G401 (cell line): ENCODE measurements at places on chromosomes 5 and 9.

DNA sequence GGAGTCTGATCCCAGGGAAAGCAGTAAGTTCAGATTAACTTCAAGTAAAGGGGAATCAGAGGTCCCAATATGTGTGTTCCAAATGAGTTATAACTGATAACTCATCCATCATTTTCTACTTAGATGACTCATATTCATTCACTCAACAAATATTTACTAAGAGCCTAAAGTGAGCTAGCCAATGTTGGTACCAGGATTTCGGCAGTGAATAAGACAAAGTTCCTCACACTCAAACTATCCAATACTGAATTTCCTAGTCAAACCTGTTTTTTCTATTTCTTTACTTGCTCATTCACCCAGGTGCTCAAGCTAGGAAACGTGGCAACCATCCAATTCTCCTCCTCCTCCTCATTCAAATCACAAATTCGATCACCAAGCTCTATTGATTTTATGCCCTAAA, 25.8 kb downstream of the FBXW2 start:
- DNase-seq, result no peak

GRCh38 chr5:170892196-170892595, 30.4 kb downstream of the RANBP17 start:
- DNase-seq, result no peak

DNA sequence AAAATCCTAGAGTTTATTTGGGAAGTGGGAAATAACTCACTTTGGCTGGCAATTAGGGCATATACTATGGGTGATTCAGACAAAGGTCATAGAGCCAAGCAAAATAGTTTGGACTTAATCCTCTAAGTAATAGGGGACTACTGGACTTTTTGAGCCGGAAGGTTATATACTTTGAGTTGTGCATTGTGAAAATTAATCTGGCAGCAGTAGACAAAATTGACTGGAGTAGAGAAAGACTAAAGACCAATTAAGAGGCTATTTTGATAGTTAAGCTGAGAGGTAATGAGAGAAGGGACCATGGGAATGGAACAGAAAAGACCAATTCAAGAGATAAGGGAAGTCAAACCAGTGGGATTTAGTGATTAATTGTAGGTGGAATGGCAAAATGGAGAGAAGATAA, 28.9 kb downstream of the COX7C start:
- no peak for DNase-seq

DNA sequence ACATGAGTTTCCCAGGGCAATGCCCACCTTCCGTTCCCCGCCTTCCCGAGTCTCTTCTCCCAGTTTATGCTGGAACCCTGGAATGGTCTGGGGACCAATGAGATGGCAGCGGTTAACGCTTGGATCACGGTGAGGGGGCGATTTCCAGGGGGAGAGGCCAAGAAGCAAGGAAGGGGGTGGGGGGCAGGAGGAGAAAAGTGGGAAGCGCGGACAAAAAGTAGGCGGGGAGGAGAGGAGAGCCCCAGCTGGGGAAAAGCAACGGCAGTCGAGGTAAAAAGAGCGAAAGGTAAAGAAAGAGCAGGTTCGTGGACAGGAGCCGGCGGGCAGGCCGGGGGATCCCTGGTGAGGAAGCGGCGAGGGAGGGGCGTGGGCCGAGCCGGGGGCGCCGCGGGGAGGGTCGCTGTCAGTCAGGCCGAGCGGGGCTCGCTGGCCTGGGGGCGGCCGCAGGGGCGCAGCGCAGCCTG, 508 bp upstream of the SNCAIP start:
- peak; percentile 32 for DNase-seq
